T-helper 1 cell (primary cell): ENCODE measurements at places on chromosomes 16 and 17.
A peak's percentile ranks its signal among the peaks of the same experiment; 100 is the strongest.

DNA sequence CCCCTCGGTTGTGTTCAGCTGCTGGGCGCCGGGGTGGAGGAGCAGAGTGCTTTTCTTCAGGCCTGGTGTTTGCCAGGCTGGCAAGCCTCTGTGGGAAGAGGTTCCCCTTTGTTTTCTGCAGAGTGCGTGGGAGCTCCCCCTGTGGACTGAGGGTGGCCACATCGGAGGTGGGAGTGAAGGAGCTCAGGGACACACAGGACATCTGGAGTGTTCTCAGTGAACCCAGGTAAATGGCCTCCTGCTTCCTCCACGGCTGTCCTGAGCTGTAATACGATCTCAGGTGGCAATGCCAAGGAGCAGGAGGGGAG is 39.2 kb upstream of the IRF8 start:
- DNase-seq: no peak

DNA sequence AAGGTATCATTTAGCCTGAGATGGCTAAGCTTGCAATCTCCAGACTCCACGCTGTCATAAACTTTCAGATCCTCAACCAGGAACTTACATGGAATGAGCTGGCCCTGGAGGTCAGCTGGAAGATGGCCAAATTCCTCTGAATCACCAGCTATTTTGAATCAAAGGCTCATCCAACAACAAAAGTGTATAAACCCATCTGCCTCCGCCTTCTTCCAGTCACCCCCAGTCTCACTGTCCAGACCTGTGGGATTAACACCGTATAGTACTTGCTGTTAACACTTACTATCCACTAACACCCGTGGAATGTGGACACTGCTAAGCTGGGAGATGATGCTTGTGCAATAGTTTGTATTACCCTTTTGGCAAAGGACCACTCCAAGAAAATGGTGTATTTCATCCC is 1.9 kb upstream of the LCMT1 start:
- no peak for DNase-seq

GRCh38 chr17:74780443-74781238 is 4.5 kb upstream of the NAT9 start:
- DNase-seq: no peak

DNA sequence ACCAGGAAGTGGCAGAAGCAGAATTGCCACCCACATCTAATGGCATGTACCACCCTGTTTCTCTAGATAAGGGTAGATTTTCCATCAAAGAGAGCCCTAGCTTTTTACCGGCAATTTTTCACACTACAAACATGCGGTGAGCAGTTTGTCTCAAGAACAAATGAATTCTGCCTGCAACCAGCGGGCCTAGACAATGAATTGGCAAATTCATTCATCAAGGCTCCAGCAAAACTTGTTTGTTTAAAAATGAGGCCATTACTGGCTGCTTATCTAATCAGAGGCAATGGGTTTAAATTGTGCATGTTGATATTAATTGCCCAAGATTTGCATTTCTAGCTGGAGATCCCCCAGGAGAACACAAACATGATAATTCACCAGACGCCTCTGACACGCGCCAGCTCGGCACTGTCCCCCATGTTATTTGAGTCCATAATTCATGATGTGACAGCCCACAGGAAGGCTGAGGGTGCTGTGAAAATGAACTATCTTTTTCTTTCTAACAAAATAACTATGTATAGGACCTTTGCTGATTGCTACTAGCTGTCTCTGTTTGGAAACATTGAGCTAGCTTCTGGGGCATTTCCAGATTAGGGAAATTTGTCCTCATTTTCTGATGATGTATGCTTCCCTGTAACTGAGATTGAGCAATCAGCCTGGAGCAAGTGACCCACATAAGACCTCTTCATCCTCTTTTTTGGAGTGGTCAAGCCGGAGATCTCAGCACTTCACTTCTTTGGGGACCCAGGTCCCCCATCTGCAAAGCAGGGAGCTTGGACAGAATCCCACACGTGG is 80.8 kb downstream of the CNGB1 start:
- no peak for DNase-seq

- DNase-seq: peak; percentile 79
Measured at GRCh38 chr17:59838052-59838916, 54.5 kb downstream of the TUBD1 start.

DNA sequence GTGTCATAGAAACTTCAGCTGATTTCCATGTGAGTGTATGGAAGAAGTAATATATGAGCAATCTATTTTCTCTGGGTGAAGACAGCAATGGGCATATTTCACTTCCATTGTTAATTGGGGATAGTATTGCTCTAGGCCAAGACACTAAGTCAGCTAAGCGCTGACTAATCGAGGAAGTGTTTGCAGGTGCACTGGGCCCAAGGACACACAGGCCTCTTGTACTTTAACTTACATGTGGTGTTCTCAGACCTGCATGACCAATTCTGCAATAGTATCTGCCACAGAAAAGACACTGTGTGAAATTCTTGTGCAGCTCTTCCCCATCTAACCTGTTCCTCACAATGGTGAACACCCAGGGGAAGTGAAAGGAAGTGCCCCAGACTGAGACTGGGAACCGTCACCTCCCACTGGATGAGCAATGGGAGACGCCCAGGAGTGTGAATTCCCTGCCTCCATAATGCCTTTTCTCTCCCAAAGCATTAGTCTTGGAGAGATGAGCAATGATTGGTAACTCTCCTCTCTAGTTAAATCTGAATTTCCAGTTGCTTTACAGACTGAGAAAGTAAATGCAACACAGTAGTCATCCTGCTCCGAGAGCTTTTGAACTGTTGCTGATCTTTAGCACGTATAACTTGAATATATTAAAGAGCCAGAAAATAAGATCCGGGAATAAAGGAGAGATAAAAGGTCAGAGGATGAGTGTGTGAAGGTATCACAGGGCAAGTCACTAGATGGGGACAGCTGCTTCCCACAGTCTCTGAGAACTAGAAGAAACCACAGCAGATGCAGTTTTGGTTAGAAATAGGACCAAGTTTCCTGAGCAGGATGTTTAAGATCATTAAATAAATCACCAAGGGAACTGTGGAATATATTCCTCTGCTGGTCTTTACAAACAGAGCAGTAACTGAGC is 82.6 kb downstream of the CDK5R1 start:
- no peak for DNase-seq

DNA sequence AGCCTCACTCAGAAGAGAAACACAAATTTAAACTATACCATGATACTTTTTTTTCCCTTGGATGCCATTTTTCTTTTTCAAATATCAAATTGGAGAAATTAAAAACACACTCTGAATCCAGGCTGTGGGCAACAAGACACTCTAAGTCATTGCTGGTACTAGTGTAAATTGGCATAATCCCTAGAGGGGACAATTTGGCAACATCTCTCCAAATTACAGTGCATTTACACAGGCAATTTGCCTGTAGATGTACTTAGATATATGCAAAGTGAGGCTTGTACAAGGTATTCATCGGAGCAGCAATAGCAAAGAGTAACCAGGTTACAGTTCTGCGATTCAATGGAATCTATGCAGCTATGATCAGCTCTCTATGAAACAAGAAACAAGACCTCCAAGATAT is 6.7 kb upstream of the GUCY2D start:
- DNase-seq: no peak

- no peak for DNase-seq
Measured at GRCh38 chr17:75945211-75945610, 4.4 kb upstream of the FBF1 start.

DNA sequence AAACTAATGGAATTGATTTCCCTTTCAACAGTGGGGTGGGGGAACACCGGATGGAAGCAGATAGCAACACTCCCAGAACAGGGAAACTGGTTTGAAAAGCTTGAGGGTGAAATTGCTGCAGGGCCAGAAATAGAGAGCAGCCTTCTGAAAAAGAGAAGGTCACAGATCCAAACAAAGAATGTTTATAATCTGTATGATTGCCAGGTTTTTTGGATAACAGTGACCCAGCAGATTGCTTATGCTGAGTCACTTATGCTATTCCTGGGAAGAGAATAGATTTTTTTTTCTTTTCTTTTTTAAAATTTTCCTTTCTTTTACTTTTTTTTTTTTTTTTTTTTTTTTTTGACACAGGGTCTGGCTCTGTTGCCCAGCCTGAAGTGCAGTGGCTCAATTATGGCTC is 641.3 kb downstream of the KCNJ2 start:
- no peak for DNase-seq
